ENCODE measurements at places on chromosomes 6 and 20. TPM values are rescaled to one million over a fixed set of nuclear protein-coding genes. Genes with fewer than 3 reads are reported as not detected.

CST4 gene
- total RNA-seq, result not detected

SAPCD1 gene
- 1.3 TPM for total RNA-seq

SALL4 gene
- under 0.01 TPM for total RNA-seq

PROKR2 gene
- not detected for total RNA-seq

MCCD1 gene
- not detected for total RNA-seq

Data from bronchial smooth muscle cell (primary cell).